Activated T-cell treated with anti-CD3 and anti-CD28 coated beads for 48 hours (primary cell): ENCODE measurements at places on chromosomes 7 and 10.

- no peak for DNase-seq
Measured at GRCh38 chr7:148241700-148242293, 348.8 kb upstream of the C7orf33 start.

- DNase-seq = no peak
Measured at GRCh38 chr10:128007056-128007455, 100.2 kb downstream of the PTPRE start.

GRCh38 chr10:19209319-19209718, 160.7 kb downstream of the MALRD1 start:
- DNase-seq = no peak

DNA sequence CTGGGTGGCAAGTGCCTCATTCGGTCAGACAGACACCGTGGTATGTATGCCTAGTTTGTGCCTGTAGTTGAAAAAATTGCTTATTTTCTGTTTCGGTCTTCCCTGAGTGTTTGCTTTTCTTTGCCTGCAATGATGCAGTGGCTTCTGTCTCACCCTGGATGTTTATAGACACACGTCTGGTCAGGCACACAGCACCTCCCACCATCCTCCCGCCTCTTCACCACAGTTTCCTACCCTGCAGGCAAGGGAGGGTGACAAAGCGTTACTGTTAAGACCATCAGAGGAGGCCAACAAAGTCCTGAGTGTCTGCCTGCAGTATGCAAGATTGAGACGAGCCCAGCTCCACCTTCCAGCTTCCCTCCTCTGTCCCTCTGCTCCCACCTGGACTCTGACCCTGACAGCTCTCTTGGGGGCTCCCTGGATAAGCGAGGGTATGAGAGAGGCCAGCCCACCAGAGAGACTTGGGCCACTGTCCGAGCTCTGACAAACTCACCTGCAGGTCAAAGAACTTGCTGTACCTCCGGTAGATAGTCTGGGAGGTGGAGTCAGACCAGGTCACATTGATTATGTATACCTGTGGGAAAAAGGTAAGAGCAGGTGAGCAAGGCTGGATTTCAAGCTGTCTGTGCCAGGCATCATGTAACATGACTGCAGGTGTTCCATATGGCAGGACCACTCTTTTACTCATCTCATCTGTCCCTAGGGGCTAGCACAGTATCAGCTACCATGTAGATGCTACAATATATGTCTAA, 54.4 kb downstream of the SH3PXD2A start:
- DNase-seq = peak; percentile 21

DNA sequence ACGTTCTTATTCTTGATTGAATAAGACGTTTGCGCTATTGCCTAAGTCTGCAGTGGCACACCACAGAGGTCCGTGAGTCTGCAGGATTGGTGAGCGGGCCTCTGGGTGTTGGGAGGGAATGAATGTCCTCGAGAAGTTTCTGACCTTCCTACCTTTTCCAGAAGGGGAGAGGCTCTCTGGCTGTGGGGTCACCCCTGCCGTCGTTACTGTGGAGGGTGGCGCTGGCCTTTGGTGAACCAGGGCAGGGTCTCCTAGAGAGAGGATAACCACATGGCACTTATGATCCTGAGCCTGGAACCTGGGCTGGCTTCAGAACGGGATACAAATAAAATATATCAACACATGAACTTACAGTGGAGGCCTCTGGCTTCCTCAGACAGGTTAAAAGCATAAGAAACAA, 13.8 kb downstream of the IL15RA start:
- no peak for DNase-seq
